Thymus (tissue), 14 donors: ENCODE measurements at places on chromosomes 16 and 17.

DNA sequence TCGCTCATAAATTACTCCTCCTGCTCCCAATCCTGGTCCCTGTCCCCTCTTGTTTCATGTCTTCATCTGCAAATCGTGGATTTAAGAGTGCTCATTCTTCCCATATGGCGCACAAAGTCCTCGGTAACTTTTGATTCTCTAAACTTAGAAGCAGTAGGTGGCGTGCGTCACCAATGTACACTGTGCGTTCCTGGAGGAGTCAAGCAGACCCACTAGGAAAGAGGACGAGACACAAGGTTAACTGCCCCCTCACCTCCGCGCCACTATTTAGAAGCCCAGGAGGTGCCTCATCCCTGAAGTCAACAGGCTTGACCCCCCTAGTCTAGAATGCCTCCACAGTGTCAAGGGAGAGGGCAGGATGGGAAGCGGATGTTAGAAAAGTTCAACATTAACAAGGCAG, 2.9 kb downstream of the SLC13A5 start:
- DNase-seq: no peak

DNA sequence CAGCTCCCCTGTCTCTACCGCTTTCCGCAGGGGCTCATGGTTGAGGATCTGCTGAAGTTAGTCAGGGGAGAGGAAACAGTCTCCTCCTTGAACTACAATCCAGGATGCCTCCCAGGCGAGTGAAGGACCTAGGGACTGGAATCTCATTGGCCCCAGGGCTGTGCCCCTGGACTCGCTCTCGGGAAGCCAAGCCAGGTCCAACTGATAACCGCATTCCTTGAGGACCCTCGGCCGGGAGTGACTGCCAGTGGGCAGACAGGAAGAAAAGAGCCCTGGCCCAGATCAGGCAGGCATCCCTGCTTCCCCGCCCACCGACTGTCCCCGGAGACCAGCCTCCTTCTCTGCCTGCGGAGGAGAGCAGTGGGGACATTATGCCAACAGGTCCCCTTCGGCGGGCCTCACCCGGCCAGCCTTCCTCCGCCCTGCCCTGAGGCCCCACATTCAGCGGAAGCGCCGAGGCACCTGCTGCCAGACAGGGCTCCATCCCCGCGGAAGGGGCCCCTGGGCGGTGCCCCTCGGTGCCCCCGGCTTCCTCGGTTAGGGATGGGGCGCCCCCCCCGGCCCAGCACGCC, 776 bp downstream of the LRRC75A start:
- DNase-seq: no peak

- DNase-seq: no peak
Observed at GRCh38 chr17:11986942-11987329, 10.3 kb downstream of the ZNF18 start.

DNA sequence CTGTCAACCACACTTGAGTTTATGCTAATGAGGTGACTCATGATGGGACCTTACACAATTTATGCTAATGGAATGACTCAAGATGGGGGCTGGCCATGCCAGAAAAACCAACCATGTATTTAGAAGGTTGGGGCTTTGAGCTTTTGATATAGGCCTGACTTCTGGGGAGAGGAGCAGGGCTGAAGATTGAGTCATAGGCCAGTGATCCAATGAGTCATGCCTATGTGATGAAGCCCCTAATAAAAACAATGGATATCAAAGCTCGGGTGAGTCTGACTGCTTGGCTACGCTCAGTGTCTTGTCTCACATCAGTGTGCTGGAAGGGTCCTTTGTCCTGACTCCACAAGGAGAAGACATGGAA, 7.3 kb downstream of the MFSD6L start:
- no peak for DNase-seq

DNA sequence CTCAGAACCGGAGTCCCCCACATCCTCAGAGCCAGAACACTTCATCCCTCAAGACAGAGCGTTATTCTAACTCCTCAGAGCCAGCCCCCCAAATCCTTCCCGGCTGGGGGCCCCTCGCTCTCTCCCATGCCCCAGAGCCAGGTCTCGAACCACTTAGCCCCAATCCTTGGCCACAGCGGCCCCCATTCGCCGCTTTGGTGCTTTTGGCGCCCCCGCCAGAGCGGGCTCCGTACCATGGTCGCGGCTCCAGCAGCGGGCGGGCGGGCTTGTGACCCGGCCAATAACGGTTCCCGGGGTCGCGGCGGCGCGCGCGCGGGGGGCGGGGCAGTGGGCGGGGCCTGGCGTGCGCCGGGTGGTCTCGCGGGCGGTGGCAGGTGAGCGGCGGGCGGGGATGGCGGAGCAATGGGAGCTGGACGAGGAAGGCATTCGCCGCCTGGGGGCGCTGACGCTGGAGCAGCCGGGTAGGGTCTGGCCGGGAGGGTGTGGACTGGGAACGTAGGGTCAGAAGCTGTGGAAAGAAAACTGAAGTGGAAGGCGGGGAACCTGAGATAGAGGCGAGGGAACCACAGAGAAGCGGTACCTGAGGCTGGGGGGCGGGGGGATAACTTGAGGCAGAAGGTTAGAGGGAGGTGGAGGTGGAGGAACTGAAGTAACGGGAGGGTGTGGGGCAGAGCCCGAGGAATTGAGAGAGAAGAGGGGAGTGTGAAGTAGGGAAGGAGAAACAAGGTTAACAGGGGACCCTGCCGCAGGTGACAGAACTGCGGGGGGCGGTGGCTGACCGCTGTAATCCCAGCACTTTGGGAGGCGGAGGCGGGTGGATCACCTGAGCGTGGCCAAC, at the start of the genes KCTD19 and LRRC36:
Gene KCTD19 (minus strand): TSS at position 270 of the 838 bp plus-strand sequence. CDS start 34 bp downstream, at position 236.
Gene LRRC36 (plus strand): TSS at position 344 of the 838 bp plus-strand sequence. CDS start 48 bp downstream, at position 392.
- DNase-seq: peak; percentile 59

DNA sequence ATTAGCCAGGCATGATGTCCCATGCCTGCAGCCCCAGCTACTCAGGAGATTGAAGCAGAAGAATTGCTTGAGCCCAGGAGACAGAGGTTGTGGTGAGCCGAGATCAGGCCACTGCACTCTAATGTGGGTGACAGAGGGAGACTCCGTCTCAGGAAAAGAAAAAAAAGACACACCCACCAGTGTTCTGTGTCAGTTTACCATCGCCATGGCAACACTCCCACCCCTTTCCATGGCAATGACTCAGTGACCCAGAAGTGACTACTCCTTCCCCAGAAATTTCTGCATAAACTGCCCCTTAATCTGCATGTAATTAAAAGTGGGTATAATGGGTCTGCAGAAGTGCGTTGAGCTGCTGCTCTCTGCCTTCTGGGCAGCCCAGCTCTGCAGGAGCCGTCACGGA, 4.0 kb upstream of the ZC3H18 start:
- DNase-seq: no peak

GRCh38 chr16:11410376-11411058, 65.3 kb downstream of the RMI2 start:
- no peak for DNase-seq
